ENCODE measurements at places on chromosomes 6 and 20.

GRCh38 chr6:73180763-73181619 lies 44.3 kb downstream of the KHDC1L start:
- DNase-seq: no peak
- H3K4me1 ChIP-seq: peaks cover 2% of the 10 kb centered on the region
- no peak overlapping the region for H3K27ac ChIP-seq
- no peak overlapping the region for H3K4me3 ChIP-seq
- no peaks in the 10 kb centered on the region for H3K36me3 ChIP-seq

- no peak overlapping the region for H3K27ac ChIP-seq
- no peaks in the 10 kb centered on the region for H3K4me1 ChIP-seq
These were observed 94.6 kb downstream of the GPR63 start for GRCh38 chr6:96742702-96743101.

DNA sequence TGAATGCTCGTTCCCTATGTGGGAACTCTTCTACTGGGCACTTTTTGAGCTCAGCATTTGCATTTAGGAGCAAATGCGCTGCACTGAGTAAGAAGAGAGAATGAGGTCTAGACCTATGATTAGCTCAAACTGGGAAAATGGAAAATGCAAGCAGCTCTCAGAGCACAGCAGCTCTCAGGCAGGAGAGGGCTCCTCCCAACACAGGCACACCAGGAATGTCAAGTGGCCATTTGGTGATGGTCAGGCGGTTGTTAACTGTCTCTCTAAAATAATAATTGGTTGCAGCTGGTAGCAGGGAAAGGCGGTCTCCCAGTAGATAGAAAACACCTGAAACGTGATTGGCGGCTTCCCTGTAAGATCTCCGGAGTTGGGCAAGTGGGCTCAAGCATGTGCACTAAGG lies 162.0 kb upstream of the ECI2 start:
- H3K4me1 ChIP-seq: peaks cover 5% of the 10 kb centered on the region
- no peak for DNase-seq
- H3K4me3 ChIP-seq: no peak overlapping the region

- H3K36me3 ChIP-seq: no peaks in the 10 kb centered on the region
- no peak overlapping the region for H3K27ac ChIP-seq
- H3K27me3 ChIP-seq: no peaks in the 10 kb centered on the region
- no peak for DNase-seq
- H3K4me3 ChIP-seq: no peak overlapping the region
These were observed 468.2 kb downstream of the PKHD1 start for GRCh38 chr6:51619042-51619799.

- no peaks in the 10 kb centered on the region for H3K27me3 ChIP-seq
- H3K4me1 ChIP-seq: no peaks in the 10 kb centered on the region
- no peak overlapping the region for H3K4me3 ChIP-seq
- H3K36me3 ChIP-seq: no peaks in the 10 kb centered on the region
- no peak overlapping the region for H3K27ac ChIP-seq
These were observed 10.9 kb upstream of the ANKEF1 start for GRCh38 chr20:10023911-10024310.

DNA sequence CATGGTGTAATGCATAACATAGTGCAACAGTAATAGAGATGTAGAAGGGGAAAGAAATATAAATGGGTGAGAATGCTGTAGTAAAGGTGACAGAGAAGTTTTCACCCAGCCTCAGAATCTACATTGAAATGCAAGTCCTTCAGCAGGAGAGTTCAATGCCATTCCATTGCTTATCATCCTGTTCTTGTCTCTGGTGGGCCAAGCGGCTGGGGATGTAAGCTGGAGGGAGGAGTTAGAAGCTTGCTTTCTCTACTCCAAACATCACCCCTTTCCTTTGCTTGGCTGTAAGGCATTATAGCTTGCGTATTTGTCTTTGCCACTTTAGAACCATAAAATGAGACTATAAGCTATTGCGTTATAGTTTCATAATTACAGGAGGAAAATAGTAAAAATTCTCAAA lies 2.2 kb upstream of the FUT9 start:
- DNase-seq: peak; percentile 57
- no peaks in the 10 kb centered on the region for H3K4me1 ChIP-seq
- H3K27ac ChIP-seq: no peak overlapping the region
- no peak overlapping the region for H3K4me3 ChIP-seq

GRCh38 chr20:48919882-48920526 lies 1.5 kb upstream of the ARFGEF2 start:
- no peak for DNase-seq
- no peaks in the 10 kb centered on the region for H3K27me3 ChIP-seq
- H3K27ac ChIP-seq: no peak overlapping the region
- H3K4me3 ChIP-seq: peak overlapping the region; percentile 99
- peaks cover 8% of the 10 kb centered on the region for H3K4me1 ChIP-seq
- peaks cover 1% of the 10 kb centered on the region for H3K36me3 ChIP-seq

GRCh38 chr6:15299430-15300131 lies 53.7 kb downstream of the JARID2 start:
- H3K36me3 ChIP-seq: no peaks in the 10 kb centered on the region
- no peak for DNase-seq
- peaks cover 6% of the 10 kb centered on the region for H3K4me1 ChIP-seq

- H3K36me3 ChIP-seq: no peaks in the 10 kb centered on the region
- no peaks in the 10 kb centered on the region for H3K4me1 ChIP-seq
- H3K27me3 ChIP-seq: no peaks in the 10 kb centered on the region
- DNase-seq: no peak
- H3K27ac ChIP-seq: no peak overlapping the region
These were observed 14.9 kb downstream of the BTN1A1 start for GRCh38 chr6:26514984-26515383.

DNA sequence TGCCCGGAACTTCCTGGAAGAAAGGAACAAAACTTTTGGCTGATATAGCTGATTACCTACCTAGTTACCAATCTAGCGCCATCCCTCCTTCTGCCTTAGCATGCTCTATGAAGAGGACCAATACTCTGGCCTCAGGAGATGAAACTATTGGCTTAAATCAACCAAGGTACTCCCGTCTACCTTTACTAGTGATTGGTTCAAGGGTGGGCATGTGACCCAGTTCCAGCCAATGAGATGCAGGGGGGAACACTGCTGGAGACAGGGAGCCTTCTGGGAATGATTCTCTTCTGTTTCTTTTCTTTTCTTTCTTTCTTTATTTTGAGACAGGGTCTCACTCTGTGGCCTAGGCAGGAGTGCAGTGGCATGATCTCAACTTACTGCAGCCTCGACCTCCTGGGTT lies 72.6 kb upstream of the CCDC167 start:
- no peak for DNase-seq
- H3K36me3 ChIP-seq: no peaks in the 10 kb centered on the region
- H3K27ac ChIP-seq: no peak overlapping the region

DNA sequence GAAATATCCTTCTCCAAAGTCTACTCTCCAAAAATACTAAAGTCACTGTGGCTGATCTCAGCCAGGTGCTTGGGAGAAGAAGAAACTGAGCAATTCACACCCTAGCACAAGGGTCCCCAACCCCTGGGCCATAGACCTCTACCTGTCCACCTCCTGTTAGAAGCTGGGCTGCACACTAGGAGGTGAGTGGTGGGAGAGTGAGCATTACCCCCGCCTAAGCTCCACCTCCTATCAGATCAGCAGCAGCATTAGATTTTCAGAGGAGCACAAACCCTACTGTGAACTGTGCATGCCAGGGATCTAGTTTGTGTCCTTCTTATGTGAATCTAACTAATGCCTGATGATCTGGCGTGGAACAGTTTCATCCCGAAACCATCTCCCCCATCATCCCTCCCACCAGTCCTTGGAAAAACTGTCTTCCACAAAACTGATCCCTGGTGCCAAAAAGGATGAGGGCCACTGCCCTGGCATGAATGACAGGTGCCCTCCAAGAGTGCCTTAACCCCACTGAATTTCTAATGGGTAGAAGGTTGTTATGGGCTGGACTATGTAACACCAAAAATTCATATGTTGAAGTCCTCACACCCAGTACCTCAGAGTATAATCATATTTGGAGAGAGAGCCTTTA lies 109.2 kb upstream of the CDYL start:
- H3K27ac ChIP-seq: no peak overlapping the region
- H3K27me3 ChIP-seq: no peaks in the 10 kb centered on the region
- no peak overlapping the region for H3K4me3 ChIP-seq
- peak; percentile 21 for DNase-seq
- no peaks in the 10 kb centered on the region for H3K4me1 ChIP-seq

GRCh38 chr20:18323705-18324104 lies 35.4 kb downstream of the ZNF133 start:
- peaks cover 3% of the 10 kb centered on the region for H3K4me1 ChIP-seq
- H3K27me3 ChIP-seq: no peaks in the 10 kb centered on the region
- H3K27ac ChIP-seq: peak overlapping the region; percentile 14
- peak overlapping the region; percentile 4 for H3K4me3 ChIP-seq

DNA sequence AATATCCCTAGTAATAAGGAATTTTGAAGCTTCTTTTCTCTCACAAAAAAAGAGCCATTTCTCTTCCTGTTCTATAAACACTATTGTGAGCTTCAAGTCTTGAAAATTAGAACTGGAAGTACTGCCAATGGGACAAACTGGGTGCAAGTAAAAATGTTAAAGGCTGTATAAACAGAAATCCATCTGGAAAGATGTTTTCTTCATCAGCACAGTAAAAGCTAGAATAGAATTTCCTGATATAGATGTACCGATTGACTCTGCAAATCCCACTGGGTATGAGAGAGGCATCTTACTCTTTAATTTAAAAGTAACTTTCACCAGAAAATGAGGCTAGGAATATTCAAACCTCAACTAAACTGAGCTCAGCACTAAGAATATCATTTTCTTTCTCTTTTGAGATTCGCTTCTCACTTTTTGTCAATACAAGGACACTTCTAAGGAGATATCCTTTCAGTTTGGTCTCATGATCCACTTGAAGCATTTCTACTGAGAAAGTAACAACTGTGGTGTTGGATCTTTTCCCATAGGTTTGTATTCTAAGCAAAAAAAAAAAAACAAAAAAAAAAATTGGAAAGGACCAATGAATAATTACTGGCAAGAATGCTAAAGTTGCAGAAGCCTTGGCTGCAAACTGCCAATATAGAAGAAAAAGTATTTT lies 169.0 kb upstream of the PRDM1 start:
- no peak overlapping the region for H3K27ac ChIP-seq
- no peaks in the 10 kb centered on the region for H3K27me3 ChIP-seq
- no peak for DNase-seq
- H3K4me1 ChIP-seq: no peaks in the 10 kb centered on the region

GRCh38 chr6:28081486-28081751 lies 1.1 kb downstream of the ZNF165 start:
- H3K36me3 ChIP-seq: peaks cover 15% of the 10 kb centered on the region
- peak overlapping the region; percentile 80 for H3K27ac ChIP-seq
- DNase-seq: no peak
- peaks cover under 1% of the 10 kb centered on the region for H3K27me3 ChIP-seq

- DNase-seq: no peak
- H3K4me3 ChIP-seq: no peak overlapping the region
- no peak overlapping the region for H3K27ac ChIP-seq
- no peaks in the 10 kb centered on the region for H3K27me3 ChIP-seq
- no peaks in the 10 kb centered on the region for H3K4me1 ChIP-seq
These were observed 45.9 kb upstream of the TAB2 start for GRCh38 chr6:149271348-149272340.

- no peaks in the 10 kb centered on the region for H3K4me1 ChIP-seq
- H3K27me3 ChIP-seq: peaks cover 17% of the 10 kb centered on the region
- no peaks in the 10 kb centered on the region for H3K36me3 ChIP-seq
- no peak overlapping the region for H3K27ac ChIP-seq
- peak; percentile 80 for DNase-seq
These were observed 23.1 kb upstream of the MICB start for GRCh38 chr6:31474871-31475286.

DNA sequence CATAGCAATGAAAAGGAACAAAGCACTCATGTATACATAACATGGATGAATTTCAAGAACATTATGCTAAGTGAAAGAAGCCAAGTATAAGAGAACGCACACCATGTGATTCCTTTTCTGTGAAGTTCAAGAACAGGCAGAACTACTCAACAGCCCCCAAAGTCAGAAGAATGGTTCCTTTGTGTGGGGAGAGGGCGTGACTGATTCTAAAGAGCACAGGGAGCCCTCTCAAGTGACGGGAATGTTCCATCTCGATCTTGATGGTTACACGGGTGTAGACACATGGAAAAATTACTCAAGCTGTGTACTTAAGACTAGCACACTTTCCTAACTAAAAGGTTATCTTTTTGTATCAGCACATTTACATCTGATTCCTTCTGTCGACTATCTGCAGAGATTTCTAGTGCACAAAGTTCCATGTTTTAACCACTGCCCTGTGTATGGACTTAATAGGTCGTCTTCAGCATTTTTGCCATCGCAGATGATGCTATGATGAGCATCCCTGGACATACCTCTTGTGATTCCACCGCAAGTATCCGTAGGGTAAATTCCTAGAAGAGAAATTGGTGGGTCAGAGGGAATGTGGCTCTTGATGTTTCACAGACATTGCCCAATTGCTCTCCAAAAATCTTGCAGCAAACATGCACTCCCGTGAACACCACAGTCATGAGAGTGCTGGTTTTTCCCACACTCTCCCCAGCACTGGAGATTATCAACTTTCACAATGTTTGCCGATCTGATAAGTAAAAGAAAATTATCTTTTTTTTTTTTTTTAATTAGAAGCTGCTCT lies 279.3 kb downstream of the BMP7 start:
- H3K4me3 ChIP-seq: no peak overlapping the region
- no peak for DNase-seq
- H3K27me3 ChIP-seq: peaks cover 7% of the 10 kb centered on the region
- H3K36me3 ChIP-seq: no peaks in the 10 kb centered on the region
- no peaks in the 10 kb centered on the region for H3K4me1 ChIP-seq

- H3K4me1 ChIP-seq: peaks cover 6% of the 10 kb centered on the region
- H3K36me3 ChIP-seq: no peaks in the 10 kb centered on the region
- no peak overlapping the region for H3K27ac ChIP-seq
- no peak overlapping the region for H3K4me3 ChIP-seq
These were observed 204.8 kb downstream of the OTOR start for GRCh38 chr20:16952965-16953364.

- H3K27me3 ChIP-seq: no peaks in the 10 kb centered on the region
- peaks cover 51% of the 10 kb centered on the region for H3K36me3 ChIP-seq
- no peak overlapping the region for H3K27ac ChIP-seq
- no peak for DNase-seq
- H3K4me3 ChIP-seq: no peak overlapping the region
These were observed 56.0 kb upstream of the C6orf118 start for GRCh38 chr6:165365371-165365770.

- H3K36me3 ChIP-seq: no peaks in the 10 kb centered on the region
- no peaks in the 10 kb centered on the region for H3K27me3 ChIP-seq
- no peak overlapping the region for H3K4me3 ChIP-seq
These were observed 10.4 kb upstream of the ABHD16B start for GRCh38 chr20:63850689-63851547.
